ENCODE measurements at places on chromosomes 4 and X. TPM values are rescaled to one million over a fixed set of nuclear protein-coding genes. Genes with fewer than 3 reads are reported as not detected.

GRCh38 chr4:154368060-154368459, 123.5 kb downstream of the DCHS2 start:
- no peaks in the 10 kb centered on the region for H3K4me1 ChIP-seq
- no peak overlapping the region for H3K27ac ChIP-seq
- peaks cover 17% of the 10 kb centered on the region for H3K27me3 ChIP-seq
- no peak overlapping the region for H3K4me3 ChIP-seq
- H3K36me3 ChIP-seq = no peaks in the 10 kb centered on the region

GRCh38 chr4:95193391-95194224, 355.2 kb downstream of the UNC5C start:
- H3K36me3 ChIP-seq = peaks cover 23% of the 10 kb centered on the region
- peaks cover 31% of the 10 kb centered on the region for H3K27me3 ChIP-seq
- H3K27ac ChIP-seq = no peak overlapping the region
- DNase-seq = no peak

DNA sequence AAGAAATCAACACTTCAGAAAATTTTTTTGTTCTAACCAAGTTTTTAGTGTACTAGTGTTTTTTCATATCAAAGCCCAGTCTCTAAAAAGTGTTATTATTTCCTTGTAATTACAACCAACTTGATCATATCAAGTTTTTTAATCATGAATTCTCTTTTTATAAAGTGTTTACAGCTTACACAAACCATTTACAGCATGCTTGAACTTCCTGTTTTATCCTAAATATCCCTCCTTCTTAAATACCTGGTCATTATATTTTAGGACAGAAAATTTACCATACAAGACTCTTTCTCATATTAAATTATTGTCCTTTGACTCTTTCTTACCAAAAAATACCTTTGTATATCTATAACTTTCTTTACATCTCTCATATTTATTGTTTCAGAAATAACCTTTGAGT, 89.4 kb upstream of the NPY2R start:
- H3K36me3 ChIP-seq = no peaks in the 10 kb centered on the region
- H3K27ac ChIP-seq = no peak overlapping the region
- H3K4me3 ChIP-seq = no peak overlapping the region
- no peak for DNase-seq
- H3K4me1 ChIP-seq = no peaks in the 10 kb centered on the region

The RAI2 gene
- 5.7 TPM for total RNA-seq

The AVPR2 gene
- not detected for total RNA-seq

The ITIH6 gene
- not detected for total RNA-seq

DNA sequence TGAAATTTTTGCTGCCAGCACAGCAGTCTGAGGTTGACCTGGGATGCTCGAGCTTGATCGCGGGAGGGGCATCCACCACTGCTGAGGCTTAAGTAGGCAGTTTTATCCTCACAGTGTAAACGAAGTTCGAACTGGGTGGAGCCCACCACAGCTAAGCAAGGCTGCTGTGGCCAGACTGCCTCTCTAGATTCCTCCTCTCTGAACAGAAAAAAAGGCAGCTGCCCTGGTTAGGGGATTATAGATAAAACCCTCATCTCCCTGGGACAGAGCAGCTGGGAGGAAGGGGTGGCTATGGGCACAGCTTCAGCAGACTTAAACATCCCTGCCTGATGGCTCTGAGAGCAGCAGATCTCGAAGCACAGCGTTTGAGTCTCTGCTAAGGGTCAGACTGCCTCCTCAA, 314.6 kb downstream of the STPG2 start:
- H3K4me1 ChIP-seq = no peaks in the 10 kb centered on the region
- DNase-seq = no peak
- peaks cover 3% of the 10 kb centered on the region for H3K27me3 ChIP-seq
- H3K27ac ChIP-seq = no peak overlapping the region

GRCh38 chr4:98267498-98267897, 6.3 kb downstream of the RAP1GDS1 start:
- DNase-seq = no peak
- H3K4me1 ChIP-seq = peaks cover 3% of the 10 kb centered on the region
- H3K27me3 ChIP-seq = no peaks in the 10 kb centered on the region
- H3K36me3 ChIP-seq = peaks cover 13% of the 10 kb centered on the region

DNA sequence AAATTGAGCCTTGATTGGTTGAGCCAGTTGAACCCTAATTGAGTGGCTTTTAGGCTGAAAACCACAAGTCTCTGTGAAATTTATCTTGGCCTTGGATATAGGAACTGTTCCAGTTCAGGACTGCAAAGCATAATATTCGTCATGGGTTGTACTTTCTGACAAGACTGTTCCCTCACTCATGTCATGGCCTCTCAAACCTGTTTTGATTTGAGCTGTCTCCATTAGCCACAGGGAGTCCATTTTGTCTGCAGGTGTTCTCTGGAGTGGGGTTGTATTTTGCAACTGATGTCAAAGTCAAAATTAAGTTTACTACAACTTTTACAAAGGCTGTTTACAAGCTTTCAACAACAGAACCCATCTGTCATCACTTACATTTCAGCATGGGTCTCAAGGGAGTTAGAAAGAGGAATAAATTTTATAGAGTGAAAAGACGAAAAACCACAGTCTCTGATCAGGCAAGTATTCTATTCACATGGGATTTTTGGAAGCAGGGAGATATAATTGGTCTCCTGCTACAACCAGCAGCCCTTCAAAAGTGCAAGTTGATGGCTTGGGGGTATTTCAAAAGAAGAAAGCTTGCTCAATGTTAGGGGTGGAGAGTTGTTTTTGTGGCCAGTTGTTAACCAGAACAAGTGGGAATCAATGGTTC, 1716.3 kb downstream of the C4orf33 start:
- no peaks in the 10 kb centered on the region for H3K4me1 ChIP-seq
- no peak overlapping the region for H3K4me3 ChIP-seq
- no peaks in the 10 kb centered on the region for H3K36me3 ChIP-seq
- no peaks in the 10 kb centered on the region for H3K27me3 ChIP-seq

DNA sequence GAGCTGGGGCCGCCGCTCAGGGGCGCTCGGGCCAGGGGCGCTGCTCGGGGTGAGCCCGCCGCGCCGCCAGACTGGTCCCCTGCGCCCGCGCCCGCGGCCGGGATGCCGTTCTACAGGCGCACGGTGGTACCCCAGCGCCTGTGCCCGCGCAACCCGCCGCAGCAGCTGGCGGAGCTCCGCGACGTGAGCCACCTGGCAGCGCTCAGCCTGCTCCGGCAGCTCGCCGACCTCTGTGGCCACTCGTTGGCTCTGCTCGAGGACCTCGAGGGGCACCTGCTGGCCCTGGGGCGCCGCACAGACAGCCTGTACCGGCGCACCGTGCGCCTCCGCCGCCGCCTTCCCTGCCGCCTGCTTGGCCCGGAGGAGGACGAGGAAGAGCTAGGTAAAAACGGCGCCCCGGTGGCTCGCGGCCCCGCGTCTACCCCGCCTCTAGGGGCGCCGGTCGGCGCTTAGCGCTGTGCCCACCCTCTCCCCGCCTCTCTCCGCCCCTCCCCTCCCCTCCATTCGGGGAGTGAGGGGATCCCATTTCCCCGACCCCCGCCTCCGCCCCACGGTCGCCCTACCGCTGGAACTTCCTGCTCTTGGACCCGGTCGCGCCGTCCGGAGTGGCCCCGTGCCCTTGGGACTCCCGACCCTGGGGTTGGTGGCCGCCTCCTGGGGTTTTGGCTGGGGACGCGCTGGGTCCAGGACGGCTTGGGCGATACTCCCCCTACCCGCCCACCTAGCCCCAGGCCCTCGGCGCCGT, 513 bp downstream of the NHSL2 start:
- peak overlapping the region; percentile 82 for H3K4me3 ChIP-seq
- no peaks in the 10 kb centered on the region for H3K36me3 ChIP-seq
- no peak overlapping the region for H3K27ac ChIP-seq

DNA sequence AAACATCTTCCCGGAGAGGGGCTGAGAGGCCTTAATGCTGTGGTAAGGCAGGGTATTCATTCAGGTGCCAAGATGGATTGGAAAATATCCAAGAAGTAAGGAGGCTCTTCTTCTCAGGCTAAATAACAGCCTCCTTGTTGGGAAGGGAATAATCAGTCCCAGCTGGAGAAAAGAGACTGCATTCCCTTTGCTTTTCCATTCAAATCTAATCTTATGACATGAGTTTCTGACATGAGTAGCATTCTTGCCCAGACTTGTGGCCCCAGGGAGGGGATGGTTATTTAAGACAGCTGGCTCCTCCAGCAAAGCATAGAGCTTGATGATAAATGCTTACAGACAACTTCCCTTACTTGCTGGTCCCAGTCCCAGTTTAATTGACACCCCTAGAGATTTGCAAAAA, 98.3 kb downstream of the DCLK2 start:
- H3K27me3 ChIP-seq = peaks cover 14% of the 10 kb centered on the region
- peaks cover 49% of the 10 kb centered on the region for H3K4me1 ChIP-seq
- peak overlapping the region; percentile 51 for H3K4me3 ChIP-seq
- no peak for DNase-seq

All from type B pancreatic cell (in vitro differentiated cells).